RPMI7951 (cell line): ENCODE measurements at places on chromosomes 5 and 9. TPM values are rescaled to one million over a fixed set of nuclear protein-coding genes. Genes with fewer than 3 reads are reported as not detected.

DNA sequence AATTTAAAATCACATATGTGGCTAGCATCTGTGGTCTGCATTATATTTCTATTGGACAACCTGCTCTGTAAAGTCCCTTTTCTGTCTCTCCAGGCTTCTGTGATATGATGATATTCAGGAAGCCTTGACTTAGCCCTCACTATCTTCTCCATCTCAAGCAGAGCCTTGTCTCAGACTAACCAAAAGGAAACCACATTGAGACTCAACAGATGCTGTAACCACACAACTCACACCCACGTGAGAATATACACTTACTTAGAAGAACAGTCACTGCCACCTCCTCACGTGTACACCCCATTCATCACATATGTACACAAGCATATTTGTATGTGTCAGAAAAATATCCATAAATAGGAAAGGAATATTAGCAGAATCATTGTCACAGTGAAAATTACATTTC, 33.6 kb downstream of the HTR4 start:
- no peak for DNase-seq

GRCh38 chr9:117231012-117231411, 183.8 kb downstream of the ASTN2 start:
- DNase-seq: no peak

DNA sequence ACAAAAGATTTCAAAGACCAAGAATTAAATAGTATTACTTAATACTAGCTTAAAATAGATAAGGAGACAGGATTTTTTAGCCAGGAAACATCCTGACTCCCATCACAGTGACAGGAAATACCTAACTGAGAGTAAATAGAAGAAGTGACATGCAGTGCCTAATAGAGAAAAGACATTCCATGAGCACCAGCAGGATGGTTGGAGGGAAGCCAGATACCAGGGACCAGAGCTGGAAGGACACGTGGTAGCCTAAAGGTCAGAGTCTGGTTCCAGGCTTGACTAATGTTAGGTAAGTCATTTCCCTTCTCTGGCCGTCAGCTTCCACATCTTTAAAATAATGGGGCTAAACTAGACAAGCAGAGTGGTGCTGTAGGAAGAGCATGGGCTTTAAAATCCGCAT, 41.6 kb downstream of the CDK5RAP2 start:
- peak; percentile 10 for DNase-seq

- no peak for DNase-seq
These were observed 246.0 kb downstream of the ENC1 start for GRCh38 chr5:74394528-74394915.

DNA sequence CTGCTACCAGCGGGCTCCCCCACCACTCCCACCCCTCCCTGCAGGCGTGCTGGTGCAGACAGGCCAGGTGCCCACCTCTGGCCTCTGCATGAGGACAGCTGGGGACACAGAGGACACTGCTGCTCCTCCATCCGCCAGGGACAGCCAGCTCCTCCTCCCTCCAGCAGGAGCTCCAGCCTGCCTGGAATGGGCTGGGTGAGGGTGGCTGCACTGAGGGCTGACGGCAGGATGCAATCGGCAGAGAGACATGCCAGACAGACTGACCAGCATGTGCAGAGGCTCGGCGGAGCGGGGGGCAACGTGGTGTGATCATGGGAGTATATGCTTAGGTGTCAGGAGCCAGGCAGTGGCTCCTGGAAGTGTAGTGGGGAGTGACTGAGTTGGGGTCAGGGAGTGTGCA, 68.4 kb downstream of the RASGEF1C start:
- DNase-seq: no peak

DNA sequence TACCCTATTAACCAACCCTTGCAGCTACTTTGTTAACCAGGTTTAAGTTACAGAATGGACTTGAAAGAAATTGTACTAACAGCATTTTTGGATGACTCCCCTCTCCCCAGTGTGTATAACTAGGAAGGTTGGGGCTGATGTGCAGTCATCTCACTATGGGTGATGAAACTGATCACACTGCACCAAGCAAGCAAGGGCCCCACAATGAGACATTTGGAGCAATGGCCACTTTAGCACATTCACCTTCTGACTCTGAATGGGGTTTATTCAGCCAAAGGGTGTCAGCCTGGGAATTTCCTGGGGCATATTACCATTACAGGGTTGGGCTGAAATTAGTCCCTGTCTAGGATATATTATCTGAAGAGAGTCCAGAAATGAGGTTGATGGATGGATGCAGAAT, 18.7 kb upstream of the CYFIP2 start:
- DNase-seq: no peak

DNA sequence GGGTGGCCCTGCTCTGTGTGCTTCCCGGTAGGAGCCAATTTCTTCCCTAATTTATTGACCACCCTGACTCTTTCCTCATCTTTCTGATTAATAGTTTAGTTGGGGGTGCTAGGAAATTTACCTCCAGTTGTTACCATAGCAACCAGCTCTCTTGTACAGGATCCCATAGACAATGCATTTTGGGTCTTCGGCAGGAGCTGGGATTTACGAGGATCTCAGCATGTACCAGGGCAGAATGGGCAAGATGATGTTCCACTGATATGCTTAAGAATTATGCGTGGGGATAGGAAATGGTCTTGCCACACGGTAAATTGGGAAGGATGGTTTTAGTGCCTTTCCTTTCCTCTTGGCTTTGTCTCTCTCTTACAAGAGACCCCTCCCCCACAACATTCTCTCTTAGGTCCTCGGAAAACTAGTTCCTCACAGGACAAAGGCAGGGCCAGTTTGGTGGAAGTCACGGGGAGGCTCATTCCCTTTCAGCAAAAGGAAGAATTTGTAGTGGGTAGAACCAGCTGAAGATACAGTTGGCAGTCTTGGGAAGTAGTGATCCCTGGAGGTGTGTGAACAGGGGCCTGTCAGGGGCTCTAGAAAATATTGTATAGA, 133.4 kb upstream of the SHB start:
- no peak for DNase-seq

GRCh38 chr9:93321220-93321610, 130.3 kb upstream of the FAM120A start:
- no peak for DNase-seq

DNA sequence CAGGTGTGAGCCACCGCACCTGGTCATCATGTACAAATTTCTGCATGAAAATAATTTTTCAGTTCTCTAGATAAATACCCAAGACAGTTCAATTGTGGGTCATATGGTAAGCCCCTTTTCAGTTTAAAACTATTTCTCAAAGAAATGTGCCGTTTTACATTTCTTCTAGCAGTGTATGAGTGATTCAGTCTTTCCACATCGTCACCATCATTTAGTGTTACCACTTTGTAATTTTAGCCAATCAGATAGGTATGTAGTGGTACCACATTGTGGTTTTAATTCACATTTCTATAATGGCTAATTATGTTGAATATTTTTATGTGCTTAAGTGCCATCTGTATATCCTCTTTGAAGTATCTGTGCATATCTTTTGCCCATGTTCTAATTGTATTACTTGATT, 163.1 kb downstream of the AOPEP start:
- no peak for DNase-seq

DNA sequence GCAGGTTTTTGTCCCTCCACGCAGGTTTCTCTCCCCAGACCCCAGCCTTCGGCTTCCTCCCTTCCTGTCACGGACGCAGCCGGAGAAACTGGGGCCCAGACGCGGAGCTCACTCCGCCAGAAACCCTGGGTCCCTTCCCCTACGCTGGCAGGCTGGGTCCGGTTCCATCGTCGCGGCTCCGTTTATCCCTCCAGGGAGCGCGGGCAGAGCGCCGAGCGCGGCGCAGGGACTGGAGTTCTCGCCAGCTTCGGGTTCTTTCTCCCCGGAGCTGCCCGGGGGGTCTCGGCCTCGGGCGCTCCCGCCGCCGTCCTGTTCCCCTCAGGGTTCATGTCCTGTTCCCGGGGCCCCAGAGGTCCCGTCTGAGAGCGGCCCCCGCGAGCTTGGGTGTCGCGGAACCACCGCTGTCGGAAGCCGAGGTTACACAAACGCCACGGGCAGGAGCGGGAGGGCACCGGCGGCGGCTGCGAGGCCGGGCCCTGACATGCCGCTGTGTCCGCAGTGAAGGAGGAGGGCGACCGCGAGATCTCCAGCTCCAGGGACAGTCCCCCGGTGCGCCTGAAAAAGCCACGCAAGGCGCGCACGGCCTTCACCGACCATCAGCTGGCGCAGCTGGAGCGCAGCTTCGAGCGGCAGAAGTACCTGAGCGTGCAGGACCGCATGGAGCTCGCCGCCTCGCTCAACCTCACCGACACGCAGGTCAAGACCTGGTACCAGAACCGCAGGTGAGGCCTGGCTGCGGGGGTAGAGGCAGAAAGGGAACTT, 4.6 kb downstream of the BARHL1 start:
- no peak for DNase-seq

DNA sequence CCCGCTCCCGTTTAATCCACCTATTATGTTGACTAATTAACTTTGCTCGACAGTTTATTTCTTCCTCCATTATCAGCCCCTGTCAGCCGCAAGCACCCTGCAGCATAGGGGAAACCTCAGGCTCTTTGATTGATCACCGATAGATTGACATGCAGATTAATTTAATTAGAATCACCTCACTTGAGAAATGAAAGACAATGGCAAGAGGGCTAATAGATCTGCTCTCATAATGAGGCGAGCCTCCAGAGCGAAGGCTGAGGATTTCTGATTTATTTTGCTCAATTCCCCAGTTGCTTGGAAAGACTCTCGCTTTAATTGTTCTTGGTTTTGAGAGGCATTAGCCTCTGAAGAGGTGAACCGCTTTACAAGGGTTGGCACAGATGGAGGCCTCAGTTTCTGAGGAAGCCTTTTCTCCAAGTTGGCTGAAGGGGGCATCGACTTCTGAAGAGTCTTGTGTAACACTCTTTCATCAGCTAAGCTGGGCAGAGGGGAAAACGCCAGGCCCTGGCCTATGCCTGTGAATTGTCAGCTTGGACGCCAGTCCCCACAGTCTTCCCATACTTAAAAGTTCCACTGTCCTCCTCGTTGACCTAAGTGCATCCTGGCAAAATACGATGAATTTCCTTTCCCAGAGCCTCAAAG, 275.4 kb downstream of the EBF1 start:
- no peak for DNase-seq

- no peak for DNase-seq
These were observed 24.7 kb downstream of the AMBP start for GRCh38 chr9:114053246-114054005.

- DNase-seq: no peak
These were observed 250.3 kb upstream of the SEMA6A start for GRCh38 chr5:116824751-116825438.

GRCh38 chr5:1161108-1161832, 40.1 kb upstream of the SLC6A19 start:
- DNase-seq: peak; percentile 55

- no peak for DNase-seq
These were observed 28.8 kb upstream of the ADAMTS2 start for GRCh38 chr5:179373961-179374505.

DNA sequence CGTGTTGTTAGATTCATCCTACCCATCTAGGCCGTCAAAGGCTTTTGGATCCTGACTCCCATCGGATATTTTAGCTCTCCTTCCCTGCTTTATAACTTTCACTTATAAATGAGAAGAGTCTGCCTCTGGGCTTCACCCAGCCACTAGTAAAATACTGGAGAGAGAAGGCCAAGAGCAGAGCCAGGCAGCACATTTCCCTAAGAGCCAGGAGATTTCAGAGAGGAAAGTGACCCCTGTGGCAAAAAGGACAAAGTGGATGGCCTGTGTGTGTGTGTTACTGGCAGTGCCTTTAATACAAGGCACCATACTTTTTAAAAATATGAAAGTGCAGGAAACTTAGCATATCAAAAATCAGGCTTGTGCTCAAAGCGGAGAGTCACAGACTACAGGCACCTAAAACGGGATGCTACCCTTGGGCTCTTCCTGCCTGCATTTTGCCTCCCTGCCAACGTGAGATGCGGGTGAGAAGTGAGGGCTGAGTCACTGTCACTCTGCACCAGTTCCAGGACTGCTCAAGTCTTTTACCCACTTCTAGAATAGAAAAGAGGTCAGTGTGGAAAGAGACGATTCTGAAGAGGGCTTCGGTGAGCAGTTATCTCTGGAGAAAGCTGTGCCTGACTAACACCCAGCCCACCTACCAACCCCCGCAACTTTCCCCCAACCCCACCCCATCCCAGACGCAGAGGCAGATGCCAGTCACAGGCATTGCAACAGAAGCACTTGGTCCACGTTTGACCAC, 15.9 kb downstream of the NFIL3 start:
- DNase-seq: peak; percentile 20

DNA sequence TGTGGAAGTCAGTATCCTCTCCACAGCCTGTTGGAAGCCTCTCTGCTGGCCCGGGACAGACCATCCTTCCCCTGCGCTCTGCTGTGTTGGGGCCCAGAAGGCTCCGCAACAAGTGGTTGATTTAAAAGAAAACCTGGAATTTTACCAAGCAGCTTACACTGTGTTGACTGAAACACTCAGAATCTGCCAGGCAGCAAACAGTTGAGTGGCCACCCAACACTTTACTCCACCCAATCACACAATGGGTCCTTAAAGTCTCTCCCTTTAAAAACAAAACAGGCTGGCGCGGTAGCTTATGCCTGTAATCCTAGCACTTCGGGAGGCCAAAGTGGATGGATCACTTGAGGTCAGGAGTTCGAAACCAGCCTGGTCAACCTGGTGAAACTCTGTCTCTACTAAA, 28.0 kb upstream of the DMRT3 start:
- DNase-seq: no peak

DNA sequence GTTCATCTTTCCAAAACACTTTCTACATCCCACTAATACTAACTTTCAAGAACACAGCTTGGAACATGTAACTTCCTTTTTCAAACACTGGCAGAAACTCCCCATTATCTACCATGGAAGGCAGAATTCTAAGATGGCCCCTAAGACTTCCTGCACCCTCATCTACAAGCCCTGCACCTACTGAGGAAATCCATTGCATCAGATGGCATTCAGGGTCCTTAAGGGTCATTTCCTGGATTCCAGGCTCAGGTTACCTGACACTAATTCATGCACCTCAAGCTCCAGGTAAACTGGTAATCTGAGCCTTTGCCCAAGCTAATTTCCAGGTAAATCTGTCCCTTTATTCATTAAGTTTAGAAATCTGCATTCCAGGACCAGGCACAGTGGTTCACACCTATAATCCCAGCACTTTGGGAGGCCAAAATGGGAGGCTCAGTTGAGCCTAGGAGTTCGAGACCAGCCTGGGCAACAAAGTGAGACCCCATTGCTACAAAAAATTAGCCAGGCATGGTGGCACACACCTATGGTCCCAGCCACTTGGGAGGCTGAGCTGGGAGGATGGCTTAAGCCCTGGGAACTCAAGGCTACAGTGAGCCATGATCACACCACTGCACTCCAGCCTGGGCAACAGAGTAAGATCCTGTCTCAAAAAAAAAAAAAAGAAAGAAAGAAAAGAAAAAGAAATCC, 91.6 kb downstream of the NFIB start:
- DNase-seq: no peak

GRCh38 chr9:132356324-132356924, 1.6 kb upstream of the SETX start:
- no peak for DNase-seq

The CDH18 gene
- total RNA-seq: 14.8 and 22.2 TPM in 2 replicates

The ZNF462 gene
- total RNA-seq: 10.0 and 14.2 TPM in 2 replicates

The WDR38 gene
- total RNA-seq: 0.12 and 0.20 TPM in 2 replicates

The SPAG8 gene
- 1.7 and 1.8 TPM in 2 replicates for total RNA-seq

The PCDHB14 gene
- total RNA-seq: 0.72 and 0.88 TPM in 2 replicates

The KLHL3 gene
- 0.72 and 2.2 TPM in 2 replicates for total RNA-seq

The GRM6 gene
- not detected in 2 replicates for total RNA-seq
